ENCODE measurements at places on chromosomes 7 and 10.

GRCh38 chr10:73999703-74000102, 1.8 kb downstream of the VCL start:
- DNase-seq: no peak

- no peak for DNase-seq
These were observed 16.6 kb downstream of the ZNF862 start for GRCh38 chr7:149854611-149855360.

DNA sequence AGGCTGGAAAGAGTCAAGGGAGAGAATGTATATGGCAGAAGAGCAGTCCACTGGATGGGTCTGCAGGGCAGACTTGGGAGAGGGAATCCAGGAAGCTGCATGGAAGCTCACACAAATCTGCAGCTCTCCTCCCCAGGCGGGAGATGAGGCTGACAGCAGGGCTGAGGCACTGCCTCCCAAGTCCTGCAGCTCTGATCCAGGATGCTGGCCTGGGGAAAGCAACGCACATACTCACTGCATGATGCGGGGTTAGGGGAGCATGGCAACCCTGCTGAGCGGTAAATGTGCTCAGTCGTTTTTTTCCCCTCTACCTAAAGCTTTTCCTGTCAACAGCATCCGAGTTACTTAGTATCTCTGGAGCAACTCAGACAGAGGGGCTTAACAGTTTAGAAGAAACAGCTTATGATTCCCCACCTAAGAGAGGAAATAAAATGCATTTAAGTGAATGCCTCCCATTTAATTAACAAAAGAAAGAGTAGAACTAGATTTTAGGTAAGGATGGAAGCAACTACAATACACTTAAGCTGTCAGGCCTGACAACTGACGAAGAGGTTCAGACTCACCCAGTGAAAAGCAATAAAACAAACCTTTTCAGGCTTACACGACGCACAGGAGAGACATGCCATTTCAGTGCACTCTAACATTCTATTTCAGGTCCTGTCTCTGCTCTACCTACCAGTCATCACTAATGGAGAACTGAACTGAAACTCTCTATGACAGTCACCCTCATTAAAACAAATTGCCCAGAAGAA, 37.0 kb downstream of the CHCHD3 start:
- no peak for DNase-seq

- DNase-seq: no peak
These were observed 93.8 kb downstream of the INPP5A start for GRCh38 chr10:132631338-132631735.
